ENCODE measurements at places on chromosomes 12 and 14.

DNA sequence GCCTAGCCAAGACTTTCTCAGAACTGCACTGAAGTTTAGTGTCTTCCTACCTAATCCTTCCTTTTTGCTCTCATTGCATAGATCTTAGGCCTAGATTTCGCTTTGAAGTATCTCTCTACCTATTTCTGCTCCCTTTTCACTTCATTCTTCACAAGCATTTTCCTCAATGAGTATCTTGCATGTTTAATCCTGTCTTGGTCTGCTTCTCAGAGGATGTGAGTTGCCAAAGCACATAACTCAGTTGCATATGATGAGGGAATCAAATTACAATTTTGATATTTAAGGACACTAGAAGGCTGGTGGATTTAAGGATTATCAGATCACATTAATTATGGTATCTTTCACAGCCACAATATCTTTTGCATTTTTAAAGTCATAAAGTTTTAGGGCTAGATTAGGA is 195.5 kb upstream of the DAAM1 start:
- no peak for DNase-seq

DNA sequence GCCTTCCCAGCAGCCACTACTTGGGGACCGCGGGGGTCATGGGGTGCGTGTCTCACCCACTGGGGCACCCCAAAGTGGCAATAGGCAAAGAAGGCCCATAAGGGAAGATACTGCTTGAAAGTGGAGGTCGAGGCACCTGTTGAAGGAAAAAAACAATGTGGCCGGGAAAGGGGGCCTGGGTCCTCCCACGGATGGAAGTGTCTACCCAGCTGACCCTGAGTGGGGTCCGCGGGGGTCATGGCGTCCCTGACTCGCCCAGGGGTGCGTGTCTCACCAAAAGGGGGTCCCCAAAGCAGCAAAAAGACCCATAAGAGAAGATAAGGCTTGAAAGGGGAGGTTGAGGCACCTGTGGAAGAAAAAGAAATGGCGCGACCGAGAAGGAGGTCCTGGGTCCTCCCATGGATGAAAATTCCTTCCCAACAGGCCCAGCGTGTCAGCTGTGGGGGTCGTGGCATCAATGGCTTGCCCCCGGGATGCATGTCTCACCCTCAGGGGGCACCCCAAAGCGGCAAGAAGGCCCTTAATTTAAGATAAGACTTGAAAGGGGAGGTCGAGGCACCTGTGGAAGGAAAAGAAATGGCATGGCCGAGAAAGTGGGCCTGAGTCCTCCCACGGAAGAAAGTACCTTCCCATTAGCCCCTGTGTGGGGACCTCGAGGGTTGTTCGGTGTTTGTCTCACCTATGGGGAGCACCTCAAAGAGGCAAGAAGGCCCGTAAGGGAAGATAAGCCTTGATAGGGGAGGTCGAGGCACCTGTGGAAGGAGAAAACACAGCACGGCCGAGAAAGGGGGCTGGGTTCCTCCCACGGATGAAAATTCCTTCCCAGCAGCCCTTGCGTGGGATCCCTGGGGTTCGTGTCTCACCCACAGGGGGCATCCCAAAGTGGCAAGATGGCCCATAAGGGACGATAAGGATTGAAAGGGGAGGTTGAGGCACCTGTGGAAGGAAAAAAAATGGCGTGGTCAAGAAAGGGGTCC is 266.0 kb downstream of the ALG10 start:
- peak; percentile 3 for DNase-seq

DNA sequence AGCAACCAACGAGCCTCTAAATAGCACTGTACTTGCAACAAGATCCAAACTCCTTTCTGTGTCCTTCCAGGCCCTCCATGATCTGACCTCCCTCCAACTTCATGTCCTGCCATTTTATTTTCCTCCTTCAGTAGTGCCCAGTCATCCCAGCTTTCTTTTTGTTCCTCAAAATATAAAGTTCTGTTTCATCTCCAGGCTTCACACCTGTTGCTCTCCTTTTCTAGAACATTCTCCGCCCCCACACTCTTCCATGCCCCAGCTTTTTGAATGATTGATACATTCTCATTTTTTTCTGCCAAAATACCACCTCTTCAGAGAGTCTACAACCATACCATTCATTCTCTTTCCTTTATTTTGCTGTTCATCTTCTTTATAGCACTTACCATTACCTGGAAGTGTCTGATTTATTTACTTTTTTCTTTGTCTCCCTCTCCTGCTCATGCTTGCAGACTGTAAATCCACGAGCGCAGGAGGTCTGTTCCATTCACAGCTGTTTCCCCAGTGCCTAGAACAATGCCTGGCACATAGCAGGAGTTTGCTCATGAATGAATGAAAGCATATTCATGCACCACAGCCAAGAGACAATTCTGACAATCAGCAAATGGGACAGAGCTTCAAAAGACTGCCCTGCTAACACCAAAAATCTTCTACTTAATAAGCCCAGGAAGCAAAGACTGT is 296.4 kb downstream of the RPAP3 start:
- no peak for DNase-seq

DNA sequence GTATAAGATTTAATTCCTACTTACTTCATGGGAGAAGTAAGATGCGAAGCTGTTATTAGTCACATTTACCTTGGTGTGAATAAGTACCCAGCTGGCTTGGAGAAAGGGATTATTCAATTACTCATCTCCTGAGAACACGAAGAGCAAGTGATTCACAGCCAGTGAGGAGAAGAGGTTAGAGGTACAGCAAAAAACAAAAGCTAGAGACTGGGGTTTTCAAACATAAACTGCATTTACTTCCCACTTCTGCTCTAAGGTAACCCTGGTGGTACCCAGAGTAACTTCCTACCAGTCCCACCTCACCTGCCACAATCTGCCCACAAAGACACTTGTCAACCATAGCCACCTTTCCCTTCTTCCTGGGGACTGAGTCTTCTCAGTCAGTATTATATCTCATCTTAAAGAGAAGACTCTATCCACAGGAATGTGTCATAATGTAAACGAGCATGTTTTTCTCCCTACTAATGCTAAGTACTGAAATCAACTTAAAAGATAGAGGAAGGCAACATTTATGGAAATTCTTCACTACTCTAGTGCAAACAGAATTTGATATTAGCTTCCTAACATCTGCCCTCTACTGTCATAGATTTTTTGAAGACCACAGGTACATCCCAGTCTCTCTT is 6.0 kb upstream of the IL22 start:
- DNase-seq: peak; percentile 15

- DNase-seq: no peak
Observed at GRCh38 chr12:7856516-7856915, 16.2 kb downstream of the SLC2A14 start.

DNA sequence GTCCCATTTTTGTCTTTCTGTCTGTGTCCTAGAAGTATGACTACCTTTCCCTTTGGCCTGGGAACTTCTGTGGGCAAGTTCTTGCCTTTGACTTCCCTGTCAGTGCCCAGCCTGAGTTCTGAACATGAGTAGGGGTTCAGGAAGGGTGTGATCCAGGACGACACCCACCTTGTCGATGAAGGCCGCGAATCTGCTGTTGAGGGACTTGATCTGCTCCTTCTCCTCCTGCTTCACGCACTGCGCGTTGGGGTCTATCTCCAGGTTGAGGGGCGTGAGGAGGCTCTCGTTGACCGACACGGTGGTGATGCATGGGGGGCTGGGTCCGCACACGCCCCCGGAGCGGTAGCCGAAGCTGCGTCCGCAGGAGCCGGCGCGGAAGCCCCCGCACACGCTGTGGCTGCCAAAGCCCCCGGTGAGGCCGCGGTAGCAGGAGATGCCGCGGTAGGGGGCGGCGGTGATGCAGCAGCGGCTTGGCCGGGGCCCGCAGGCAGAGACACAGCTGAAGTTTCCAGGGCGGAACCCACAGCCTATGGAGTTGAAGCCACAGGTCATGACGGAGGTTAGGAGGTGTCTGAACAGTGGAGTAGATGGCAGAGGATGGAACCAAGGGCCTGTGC is at the start of gene KRT83:
TSS of gene KRT83 (minus strand) at position 615 of the 617 bp plus-strand sequence. CDS start at position 552, 63 bp downstream.
- DNase-seq: no peak

GRCh38 chr14:77131871-77132486 is 9.6 kb downstream of the ZDHHC22 start:
- DNase-seq: no peak

DNA sequence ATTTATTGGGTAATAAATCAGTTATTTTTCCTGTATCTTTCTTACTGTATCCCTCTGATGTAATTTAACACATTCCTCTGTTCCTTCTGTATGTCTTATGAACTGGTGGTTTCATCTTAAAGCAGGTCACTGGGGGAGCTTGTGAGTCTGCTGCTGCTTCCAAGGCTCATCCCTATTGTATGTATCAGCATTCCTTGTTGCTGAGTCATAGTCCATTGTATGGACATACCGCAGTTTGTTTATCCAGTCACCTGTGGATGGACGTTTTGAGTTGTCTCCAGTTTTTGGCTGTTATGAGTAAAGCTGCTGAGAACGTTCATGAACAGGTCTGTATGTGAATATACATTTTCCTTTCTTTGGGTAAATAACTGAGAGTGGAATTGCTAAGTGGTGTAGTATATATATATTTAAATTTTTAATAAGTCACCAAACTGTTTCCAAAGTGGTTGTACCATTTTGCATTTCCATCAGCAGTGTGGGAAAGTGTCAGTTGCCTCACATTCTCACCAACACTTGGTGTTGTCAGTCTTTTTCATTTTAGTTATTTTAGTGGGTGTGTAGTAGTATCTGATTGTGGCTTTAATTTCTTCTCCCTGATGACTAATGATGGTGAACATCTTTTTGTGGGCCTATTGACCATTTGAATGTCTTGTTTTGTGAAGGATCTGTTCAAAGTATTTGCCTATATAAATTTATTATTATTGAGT is 82.7 kb downstream of the BEGAIN start:
- DNase-seq: no peak

DNA sequence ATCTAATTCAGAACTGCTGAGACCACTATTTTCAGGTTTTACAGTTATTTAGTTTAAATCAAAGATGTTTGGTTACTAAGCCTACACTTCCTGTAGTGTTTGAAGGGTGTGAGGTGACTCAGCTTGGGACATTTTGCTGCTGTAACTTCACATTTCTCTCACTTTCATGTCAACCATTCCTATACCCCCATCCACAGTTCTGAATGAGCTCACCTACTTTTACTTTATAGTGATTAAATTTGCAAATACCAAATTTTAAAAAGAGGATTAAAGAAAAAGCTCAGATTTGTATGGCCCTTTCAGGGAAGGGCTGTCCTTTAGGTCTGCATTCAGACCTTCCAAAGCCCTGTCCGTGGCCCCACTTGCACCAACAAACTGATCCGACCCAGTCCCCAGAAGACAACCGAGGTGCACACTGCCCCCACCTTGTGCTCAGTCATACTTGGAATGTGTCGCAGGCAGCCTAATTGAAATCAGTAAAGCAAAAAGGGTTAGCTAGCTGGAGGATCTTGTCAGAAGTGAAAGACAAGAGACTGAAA is 174.4 kb downstream of the MON2 start:
- peak; percentile 56 for DNase-seq

- DNase-seq: no peak
Observed at GRCh38 chr14:56797569-56798446, 12.5 kb downstream of the OTX2 start.

DNA sequence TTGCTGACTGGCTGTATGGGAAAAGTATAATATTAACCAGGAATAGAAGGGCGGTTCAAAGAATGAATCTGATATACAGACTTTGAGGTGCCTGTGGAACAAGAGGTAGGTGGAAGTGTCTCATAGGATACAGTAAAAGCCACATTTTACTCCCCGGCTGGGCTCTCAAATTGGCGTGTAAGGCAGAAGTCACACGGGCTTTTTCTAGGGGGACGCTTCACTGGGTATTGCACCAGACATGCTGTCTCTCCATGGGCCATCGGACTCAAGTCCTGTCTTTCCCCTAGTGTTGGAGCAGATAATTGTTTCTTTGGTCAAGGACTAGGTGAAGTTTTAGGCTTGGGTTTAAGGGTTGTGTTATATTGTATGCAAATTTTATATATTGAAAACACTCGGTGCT is 9.1 kb downstream of the TMCC3 start:
- DNase-seq: no peak

- no peak for DNase-seq
Observed at GRCh38 chr12:2076196-2076570, 23.4 kb downstream of the CACNA1C start.

DNA sequence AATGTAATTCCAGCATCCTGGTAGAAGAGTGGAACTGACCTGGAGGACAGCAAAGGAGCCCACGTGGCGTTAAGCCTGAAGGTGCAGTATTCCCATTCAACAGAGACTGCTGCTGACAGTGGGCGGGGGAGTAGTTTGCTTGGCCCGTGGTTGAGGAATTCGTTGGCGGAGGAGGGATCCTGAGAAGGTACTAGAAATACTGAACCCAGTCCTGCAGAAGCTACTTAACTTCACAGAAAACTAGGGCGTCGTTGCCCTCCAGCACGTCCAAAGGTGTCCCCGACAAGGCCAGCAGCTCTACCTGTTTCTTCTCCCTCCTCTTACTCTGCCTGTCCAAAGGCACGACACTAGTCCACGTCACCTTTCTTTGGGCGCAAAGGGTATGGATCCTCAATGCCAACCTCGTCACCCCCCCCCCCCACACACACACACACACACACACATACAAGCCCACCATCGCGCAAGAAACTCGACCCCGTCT is 303 bp downstream of the PUS7L start:
- DNase-seq: no peak

- DNase-seq: peak; percentile 10
Observed at GRCh38 chr14:95770777-95771176, 56.9 kb upstream of the TCL1A start.

GRCh38 chr14:25111061-25111601 is 61.2 kb upstream of the STXBP6 start:
- no peak for DNase-seq

GRCh38 chr14:61213920-61214319 is 67.2 kb downstream of the TMEM30B start:
- DNase-seq: no peak

- DNase-seq: no peak
Observed at GRCh38 chr14:103695296-103696069, 19.8 kb downstream of the XRCC3 start.

GRCh38 chr12:123573870-123574269 is 10.5 kb upstream of the TMED2 start:
- DNase-seq: no peak

- DNase-seq: no peak
Observed at GRCh38 chr12:92468358-92469020, 234.3 kb upstream of the PLEKHG7 start.

- no peak for DNase-seq
Observed at GRCh38 chr12:123723765-123724164, 11.6 kb downstream of the ATP6V0A2 start.

GRCh38 chr12:50764286-50765094 is 589 bp downstream of the ATF1 start:
- peak; percentile 69 for DNase-seq

- DNase-seq: no peak
Observed at GRCh38 chr14:24461336-24461735, 18.8 kb upstream of the SDR39U1 start.

GRCh38 chr12:100840748-100841147 is 46.2 kb downstream of the ANO4 start:
- no peak for DNase-seq

GRCh38 chr14:75531256-75531655 is 9.0 kb downstream of the BATF start:
- no peak for DNase-seq

GRCh38 chr12:22047494-22047893 is 1.5 kb downstream of the CMAS start:
- no peak for DNase-seq

GRCh38 chr14:93772263-93772662 is 16.0 kb downstream of the PRIMA1 start:
- no peak for DNase-seq

- DNase-seq: no peak
Observed at GRCh38 chr12:74890237-74890599, 319.4 kb downstream of the KCNC2 start.

GRCh38 chr12:84919271-84919670 is 6.7 kb upstream of the SLC6A15 start:
- DNase-seq: no peak

- no peak for DNase-seq
Observed at GRCh38 chr12:102408487-102409297, 71.7 kb downstream of the IGF1 start.

GRCh38 chr12:18345021-18345735 is 83.9 kb downstream of the PIK3C2G start:
- DNase-seq: no peak
